ENCODE measurements at places on chromosomes 5 and 9.
A peak's percentile ranks its signal among the peaks of the same experiment; 100 is the strongest.

DNA sequence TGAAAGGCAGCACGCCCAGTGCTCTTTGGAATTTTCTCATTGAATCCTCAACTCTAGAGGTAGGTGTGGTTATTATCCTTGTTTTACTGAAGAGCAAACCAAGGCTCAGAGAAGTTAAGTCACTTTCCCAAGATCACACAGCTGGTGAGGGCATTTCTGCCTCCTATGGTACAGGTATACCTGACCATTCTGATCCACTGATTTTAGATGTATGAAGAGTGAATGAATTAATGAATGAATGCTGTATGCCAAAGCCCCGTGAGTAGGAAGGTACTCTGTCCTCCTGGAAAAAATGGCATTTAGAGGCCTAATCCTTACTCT lies 18.2 kb upstream of the CSF1R start:
- DNase-seq: no peak
- peaks cover 8% of the 10 kb centered on the region for H3K4me1 ChIP-seq
- H3K27me3 ChIP-seq: peaks cover 3% of the 10 kb centered on the region
- no peak overlapping the region for H3K4me3 ChIP-seq
- no peaks in the 10 kb centered on the region for H3K36me3 ChIP-seq

GRCh38 chr5:111757355-111758283 lies 625 bp upstream of the NREP start:
- H3K36me3 ChIP-seq: peaks cover 28% of the 10 kb centered on the region
- H3K27ac ChIP-seq: peak overlapping the region; percentile 99
- peaks cover 15% of the 10 kb centered on the region for H3K4me1 ChIP-seq
- DNase-seq: peak; percentile 85
- H3K27me3 ChIP-seq: no peaks in the 10 kb centered on the region

DNA sequence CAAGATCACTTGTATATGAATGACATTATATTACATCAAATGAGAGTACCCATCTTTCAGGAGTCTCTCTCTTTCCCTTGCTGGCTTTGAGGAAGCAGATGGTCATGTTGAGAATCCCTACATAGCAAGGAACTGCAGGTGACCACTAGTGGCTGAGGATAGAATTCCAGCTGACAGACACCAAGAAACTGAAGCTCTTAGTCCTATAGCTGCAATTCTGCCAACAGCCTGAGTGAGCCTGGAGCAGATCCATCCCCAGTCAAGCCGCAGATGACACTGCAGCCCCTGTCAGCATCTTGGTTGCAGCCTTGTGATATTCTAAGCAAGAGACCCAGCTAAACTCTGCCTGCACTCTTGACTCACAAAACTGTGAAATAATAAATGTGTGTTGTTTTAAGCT lies 531.5 kb downstream of the CSNK1G3 start:
- no peaks in the 10 kb centered on the region for H3K36me3 ChIP-seq
- no peaks in the 10 kb centered on the region for H3K27me3 ChIP-seq

DNA sequence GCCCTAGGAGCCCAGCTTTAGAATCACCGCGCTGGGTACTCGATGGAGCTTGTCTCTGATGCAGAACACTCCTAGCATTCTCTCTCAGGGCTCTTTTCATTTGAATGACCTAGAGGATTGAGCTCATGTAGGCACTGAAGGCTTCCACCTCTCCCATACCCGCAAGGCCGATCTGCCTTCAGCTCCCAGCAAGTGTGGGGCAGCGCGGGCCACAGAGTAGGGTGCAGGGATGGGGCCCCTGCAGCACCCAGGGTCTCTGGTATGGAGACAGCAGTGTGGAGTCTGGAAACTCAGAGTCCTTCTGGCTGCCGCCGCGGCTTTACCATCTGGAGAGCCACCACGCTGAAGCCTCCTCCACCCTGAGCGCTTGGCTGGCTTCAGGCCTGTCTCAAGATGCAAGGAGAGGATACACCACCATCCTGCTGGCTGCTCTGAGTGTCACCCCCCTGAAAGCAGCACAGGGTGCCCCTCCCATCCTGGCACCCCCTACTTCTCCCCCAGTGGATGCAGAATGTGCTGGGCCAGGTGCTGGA lies 12.9 kb downstream of the STKLD1 start:
- no peaks in the 10 kb centered on the region for H3K27me3 ChIP-seq
- H3K4me1 ChIP-seq: no peaks in the 10 kb centered on the region
- no peaks in the 10 kb centered on the region for H3K36me3 ChIP-seq
- H3K27ac ChIP-seq: no peak overlapping the region
- no peak overlapping the region for H3K4me3 ChIP-seq
- no peak for DNase-seq

GRCh38 chr9:70504834-70505233 lies 90.4 kb upstream of the KLF9 start:
- H3K4me3 ChIP-seq: no peak overlapping the region
- no peaks in the 10 kb centered on the region for H3K27me3 ChIP-seq

DNA sequence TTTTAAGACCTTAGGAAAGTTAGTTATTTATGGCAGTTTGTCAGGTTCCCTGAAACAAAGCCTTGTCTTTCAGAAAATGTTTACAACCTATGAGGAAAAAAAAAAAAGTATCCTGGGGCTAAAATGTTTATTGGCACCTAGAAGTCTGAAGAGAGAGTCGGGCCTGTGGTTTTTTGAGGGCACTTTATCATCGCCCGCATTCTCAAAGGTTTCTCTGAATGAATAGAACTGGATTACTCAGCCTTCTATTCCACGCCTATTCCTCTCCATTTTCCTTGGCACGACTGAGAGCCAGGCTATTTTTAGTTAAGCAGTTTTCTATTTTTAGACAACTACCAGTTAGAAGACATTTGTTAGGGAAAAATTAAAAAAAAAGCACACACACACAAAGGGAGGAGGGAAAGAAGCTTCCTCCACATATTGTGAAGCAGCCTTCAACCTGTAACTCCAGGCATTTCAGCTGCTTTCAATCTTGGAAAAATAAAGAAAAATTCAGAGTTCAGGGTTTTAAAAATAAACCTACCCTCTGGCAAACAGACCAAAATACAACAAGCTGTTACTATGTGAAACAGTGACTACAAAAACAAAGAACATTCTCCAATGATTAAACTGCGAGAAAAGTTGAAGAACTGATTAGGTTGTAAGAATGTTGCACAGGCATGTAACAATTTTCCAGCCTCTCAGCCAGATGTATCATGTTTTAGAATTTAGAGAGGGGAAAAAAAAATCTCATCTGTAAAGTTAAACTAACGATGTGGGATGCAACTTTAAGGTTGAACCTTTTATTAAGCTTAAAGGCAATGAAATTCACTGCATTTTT lies 97.0 kb downstream of the MEF2C start:
- peaks cover 3% of the 10 kb centered on the region for H3K27me3 ChIP-seq
- H3K4me1 ChIP-seq: peaks cover 7% of the 10 kb centered on the region
- no peak for DNase-seq
- peak overlapping the region; percentile 27 for H3K27ac ChIP-seq
- H3K36me3 ChIP-seq: no peaks in the 10 kb centered on the region
- H3K4me3 ChIP-seq: no peak overlapping the region

- no peak overlapping the region for H3K27ac ChIP-seq
- peaks cover under 1% of the 10 kb centered on the region for H3K36me3 ChIP-seq
- no peak overlapping the region for H3K4me3 ChIP-seq
- DNase-seq: no peak
- peaks cover 3% of the 10 kb centered on the region for H3K4me1 ChIP-seq
Measured at GRCh38 chr9:3215658-3216057, 310.1 kb downstream of the RFX3 start.

DNA sequence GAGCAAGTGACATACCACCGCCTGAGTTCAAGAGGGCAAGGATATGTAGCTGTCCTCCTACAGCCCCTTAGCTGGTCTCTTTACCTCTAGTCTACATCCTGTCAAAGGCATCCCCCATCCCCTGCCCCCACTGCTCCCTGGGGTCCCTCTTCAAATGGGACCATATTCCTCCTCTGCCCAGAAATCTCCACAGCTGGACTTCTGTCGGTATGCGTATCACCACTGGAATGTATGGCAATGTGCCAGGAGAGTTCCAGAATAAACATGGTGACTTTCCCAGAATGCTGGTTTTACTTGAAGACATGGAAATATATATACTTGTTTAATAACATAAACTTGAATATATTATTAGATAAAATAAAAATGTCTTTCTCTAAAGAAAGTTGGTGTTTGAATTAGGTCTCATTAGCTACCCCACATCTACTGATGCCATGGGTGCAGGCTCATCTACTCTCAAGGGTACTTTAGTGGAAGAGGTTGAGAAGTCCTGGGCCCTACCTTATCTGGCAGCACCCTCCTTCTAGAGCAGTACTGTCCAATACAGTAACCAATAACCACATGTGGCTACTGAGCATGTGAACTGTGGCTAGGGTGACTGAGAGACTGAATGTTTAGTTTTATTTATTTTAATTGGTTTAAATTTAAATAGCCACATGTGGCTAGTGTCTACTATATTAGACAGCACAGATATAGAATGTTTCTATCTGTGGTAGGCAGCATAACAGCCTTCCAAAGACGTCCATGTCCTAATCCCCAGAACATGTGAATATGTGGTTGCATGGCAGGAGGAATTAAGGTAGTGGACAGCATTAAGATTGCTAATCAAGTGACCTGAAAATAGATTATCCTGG lies 181.7 kb upstream of the SLC30A5 start:
- no peaks in the 10 kb centered on the region for H3K27me3 ChIP-seq
- no peak overlapping the region for H3K4me3 ChIP-seq
- no peak overlapping the region for H3K27ac ChIP-seq
- no peaks in the 10 kb centered on the region for H3K4me1 ChIP-seq

DNA sequence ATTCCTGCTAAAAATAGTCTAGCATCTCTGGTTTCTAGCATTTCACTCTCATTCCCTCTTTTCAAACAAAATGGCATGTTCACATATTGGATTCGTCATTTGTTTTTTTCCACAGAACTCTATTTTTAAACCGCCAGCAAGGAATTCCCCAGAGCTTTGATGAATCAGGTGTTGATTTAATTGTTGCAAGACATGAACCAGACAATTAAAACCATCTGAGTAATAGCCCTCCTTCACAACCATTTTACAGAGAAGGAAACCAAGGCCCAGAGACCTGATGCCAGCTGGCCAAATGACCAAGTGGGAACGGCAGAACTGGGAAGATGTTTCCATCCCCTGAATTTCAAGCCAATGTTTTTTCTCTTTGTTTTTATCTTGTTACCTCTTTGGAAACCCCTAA lies 167.0 kb downstream of the CAAP1 start:
- DNase-seq: no peak
- H3K27me3 ChIP-seq: no peaks in the 10 kb centered on the region
- no peaks in the 10 kb centered on the region for H3K4me1 ChIP-seq

GRCh38 chr5:151811593-151812321 lies 40.0 kb downstream of the G3BP1 start:
- H3K4me3 ChIP-seq: no peak overlapping the region
- no peaks in the 10 kb centered on the region for H3K4me1 ChIP-seq
- DNase-seq: no peak
- H3K27me3 ChIP-seq: no peaks in the 10 kb centered on the region
- H3K36me3 ChIP-seq: peaks cover 18% of the 10 kb centered on the region

DNA sequence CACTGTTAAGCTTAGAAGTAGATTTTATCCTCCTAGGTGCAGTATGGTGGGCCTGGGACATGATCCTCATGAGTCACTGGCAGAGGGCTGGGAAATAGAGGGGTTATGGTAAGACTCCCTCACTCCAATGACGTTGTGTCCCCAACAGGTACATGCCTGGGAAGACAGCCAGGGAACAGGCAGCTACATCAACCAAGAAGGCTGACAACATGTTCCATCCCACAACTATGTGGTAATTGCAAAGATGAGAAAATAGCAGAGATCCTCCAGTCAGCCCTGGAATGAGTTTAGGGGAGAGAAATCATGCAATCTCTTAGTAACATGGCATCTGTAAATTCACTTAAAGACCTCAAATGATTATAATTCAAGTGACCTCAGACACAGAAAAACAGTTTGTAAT lies 114.4 kb upstream of the LIFR start:
- no peak for DNase-seq
- H3K4me3 ChIP-seq: no peak overlapping the region
- no peaks in the 10 kb centered on the region for H3K36me3 ChIP-seq
- no peaks in the 10 kb centered on the region for H3K27me3 ChIP-seq
- no peak overlapping the region for H3K27ac ChIP-seq

GRCh38 chr9:106403081-106403480 lies 459.9 kb upstream of the ZNF462 start:
- DNase-seq: no peak
- H3K27ac ChIP-seq: peak overlapping the region; percentile 22
- H3K4me1 ChIP-seq: peaks cover 26% of the 10 kb centered on the region
- H3K27me3 ChIP-seq: no peaks in the 10 kb centered on the region

- H3K36me3 ChIP-seq: no peaks in the 10 kb centered on the region
- H3K4me3 ChIP-seq: no peak overlapping the region
- H3K4me1 ChIP-seq: peaks cover 12% of the 10 kb centered on the region
- DNase-seq: no peak
Measured at GRCh38 chr9:38683336-38683735, 36.6 kb downstream of the FAM240B start.

- H3K36me3 ChIP-seq: no peaks in the 10 kb centered on the region
- peak overlapping the region; percentile 21 for H3K27ac ChIP-seq
- peaks cover 35% of the 10 kb centered on the region for H3K4me1 ChIP-seq
- DNase-seq: no peak
- H3K27me3 ChIP-seq: no peaks in the 10 kb centered on the region
Measured at GRCh38 chr9:133120501-133121197, 391 bp downstream of the RALGDS start.

DNA sequence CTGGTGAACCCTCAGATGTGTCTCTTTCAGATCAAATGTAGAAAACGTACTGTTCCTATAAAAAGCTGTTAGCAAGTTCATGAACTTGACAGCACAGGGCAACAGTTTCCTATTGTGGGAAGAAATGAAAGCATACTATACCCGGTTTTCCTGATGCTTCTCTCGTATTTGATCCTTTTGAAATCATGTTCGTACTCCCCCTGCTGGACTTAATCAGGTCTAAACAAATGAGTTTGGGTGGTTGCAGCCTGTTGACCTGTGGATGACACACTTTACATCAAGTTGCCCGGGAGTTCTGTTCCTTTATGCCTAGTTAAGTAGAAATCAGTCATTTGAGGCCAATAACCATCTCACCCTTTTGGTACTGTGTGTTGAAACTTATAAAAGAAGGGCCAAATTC lies 1992.3 kb downstream of the MAT2B start:
- no peaks in the 10 kb centered on the region for H3K36me3 ChIP-seq
- H3K4me3 ChIP-seq: no peak overlapping the region
- DNase-seq: no peak
- no peaks in the 10 kb centered on the region for H3K27me3 ChIP-seq

DNA sequence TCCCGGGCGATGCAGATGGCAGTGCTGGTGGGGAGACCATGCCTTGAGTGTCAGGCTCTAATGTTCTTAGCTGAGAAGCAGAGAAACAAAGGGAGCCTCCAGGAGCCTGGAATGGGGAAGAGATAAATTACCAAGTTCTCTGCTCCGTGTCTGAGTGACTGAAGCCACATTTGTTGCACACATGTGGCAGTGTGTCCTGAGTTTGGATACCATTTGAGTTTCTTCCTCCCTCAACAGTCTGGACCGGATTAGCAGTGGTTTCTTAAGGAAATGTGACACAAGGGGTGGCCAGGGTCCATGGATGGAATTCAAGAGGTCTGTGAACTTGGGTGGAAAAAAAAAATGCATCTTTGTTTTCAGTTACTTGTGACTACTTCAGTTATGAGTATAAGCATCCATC lies 50.7 kb upstream of the GARNL3 start:
- no peaks in the 10 kb centered on the region for H3K36me3 ChIP-seq
- no peak overlapping the region for H3K4me3 ChIP-seq
- no peak for DNase-seq
- H3K4me1 ChIP-seq: peaks cover 6% of the 10 kb centered on the region
- no peaks in the 10 kb centered on the region for H3K27me3 ChIP-seq

- no peaks in the 10 kb centered on the region for H3K27me3 ChIP-seq
- H3K4me3 ChIP-seq: no peak overlapping the region
- H3K36me3 ChIP-seq: no peaks in the 10 kb centered on the region
- H3K27ac ChIP-seq: no peak overlapping the region
- H3K4me1 ChIP-seq: no peaks in the 10 kb centered on the region
- DNase-seq: no peak
Measured at GRCh38 chr9:23837038-23837437, 11.0 kb upstream of the ELAVL2 start.

Measured in neuronal stem cell (in vitro differentiated cells).